ENCODE measurements at places on chromosomes 12 and 14. TPM values are rescaled to one million over a fixed set of nuclear protein-coding genes. Genes with fewer than 3 reads are reported as not detected.

- DNase-seq = peak; percentile 61
Observed at GRCh38 chr14:99884834-99885648, 91.8 kb downstream of the EML1 start.

GRCh38 chr14:85531141-85531586 lies 1.2 kb downstream of the FLRT2 start:
- DNase-seq = peak; percentile 83

GRCh38 chr12:8904665-8905064 lies 9.6 kb upstream of the PHC1 start:
- DNase-seq = no peak

Gene MUCL1
- not detected for total RNA-seq

Gene TEAD4
- total RNA-seq = 31.3 TPM

GRCh38 chr12:62933220-62933601 lies 1.7 kb downstream of the PPM1H start:
- no peak for DNase-seq

DNA sequence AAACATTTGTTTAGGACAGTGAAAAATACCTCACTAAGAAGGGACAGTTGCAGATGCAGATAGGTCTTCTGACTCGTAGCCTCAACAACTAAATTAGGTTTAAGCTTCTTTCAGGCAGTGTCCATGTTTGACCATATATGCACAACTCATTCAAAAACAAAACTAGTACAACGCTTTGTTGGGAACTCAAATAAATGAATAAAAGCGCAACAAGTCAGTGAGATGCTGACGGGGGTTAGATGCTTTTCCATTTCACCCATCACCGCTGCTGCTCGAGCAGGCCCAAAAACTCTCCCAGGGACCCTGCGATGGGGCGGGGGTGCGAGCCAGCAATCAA lies 633 bp downstream of the RPAP3 start:
- no peak for DNase-seq

DNA sequence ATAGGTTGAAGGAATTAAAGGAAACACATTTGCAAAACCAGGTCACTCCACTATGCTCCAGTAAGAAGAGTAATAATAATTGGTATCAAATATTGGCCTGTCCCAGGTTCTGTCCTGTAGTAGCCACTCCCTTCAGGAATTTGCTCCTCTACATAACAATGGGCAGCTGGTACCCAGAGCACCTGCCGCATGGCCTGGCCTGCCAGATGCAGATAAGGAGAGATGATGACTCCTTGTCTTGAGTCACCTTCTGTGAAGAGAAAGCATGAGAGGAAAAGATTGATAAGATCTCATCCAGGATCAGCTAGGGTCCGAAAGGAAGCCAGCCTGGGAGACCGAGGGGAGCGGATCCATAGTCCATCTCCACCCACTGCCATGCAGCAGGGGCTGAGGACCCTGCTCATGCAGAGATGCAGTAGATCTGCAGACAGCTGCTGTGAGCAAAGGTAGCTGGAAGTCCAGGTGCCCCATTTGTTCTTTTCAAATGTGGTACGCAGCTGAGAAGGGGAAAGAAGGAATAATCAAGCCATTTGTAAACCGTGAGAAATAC lies 24.3 kb downstream of the VCPKMT start:
- no peak for DNase-seq

Gene B4GALNT1
- total RNA-seq = 4.9 TPM

Gene TMPRSS12
- total RNA-seq = not detected

Gene TAS2R31
- total RNA-seq = 1.4 TPM

DNA sequence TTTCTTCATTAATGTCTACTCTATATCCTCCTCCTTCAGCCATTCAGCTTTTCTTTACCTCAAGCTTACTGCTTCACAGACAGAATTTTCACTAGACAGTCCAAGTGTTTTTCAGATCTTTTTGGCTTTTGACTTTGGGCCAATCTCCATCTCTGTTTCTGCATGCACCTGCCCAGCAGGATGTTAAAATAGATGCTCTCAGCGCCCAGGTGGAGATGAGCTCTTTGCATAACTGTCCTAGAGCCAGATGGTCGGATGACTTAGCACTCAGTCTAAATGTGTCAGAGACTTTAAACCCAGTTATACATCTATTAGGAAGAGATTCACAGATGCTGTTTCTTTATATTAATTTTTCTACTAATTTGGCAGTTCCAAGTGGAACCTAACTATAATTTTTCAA lies 80.3 kb upstream of the SSTR1 start:
- no peak for DNase-seq

Gene DDN
- 0.06 TPM for total RNA-seq

- DNase-seq = no peak
Observed at GRCh38 chr12:93751864-93752610, 74.9 kb downstream of the CRADD start.

DNA sequence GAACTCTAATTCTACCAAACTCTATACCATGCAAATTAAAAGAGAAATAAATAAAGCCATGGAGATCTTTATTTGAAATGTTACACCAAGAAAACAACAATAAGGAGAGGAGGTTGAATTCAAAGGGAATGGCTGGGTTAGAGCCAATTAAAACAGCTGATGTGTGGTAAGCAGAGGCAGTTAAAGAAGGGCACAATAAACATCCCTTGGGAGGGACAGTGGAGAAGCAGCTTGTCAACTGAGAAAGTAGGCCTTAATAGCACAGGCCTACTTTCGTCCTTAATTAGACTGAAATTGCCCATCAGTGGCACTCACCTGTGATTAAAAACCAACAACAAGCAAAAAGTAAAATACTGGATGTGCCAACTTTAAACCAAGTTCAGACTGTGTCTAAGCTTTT lies 16.3 kb upstream of the NAV3 start:
- peak; percentile 79 for DNase-seq

DNA sequence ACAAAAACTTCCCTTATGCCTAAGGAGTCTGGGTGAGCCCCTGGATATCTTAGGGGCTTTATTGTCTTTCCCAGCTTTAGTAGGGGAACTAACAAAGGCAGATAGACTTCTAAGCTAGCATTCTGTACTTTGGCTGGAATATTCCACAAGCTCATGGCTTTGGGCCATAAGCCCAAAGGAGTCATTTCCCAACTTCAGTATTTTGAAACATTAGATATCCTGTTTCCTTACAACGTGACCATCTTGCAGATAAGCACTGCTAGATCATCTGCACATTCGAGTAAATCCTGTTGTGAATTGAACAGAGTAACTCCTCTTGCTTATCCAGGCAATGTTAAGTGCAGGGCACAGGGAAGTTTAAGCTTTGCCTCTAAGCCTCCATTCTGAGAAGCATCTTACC lies 70.6 kb upstream of the ACTN1 start:
- DNase-seq = peak; percentile 72

Gene SLC22A17
- total RNA-seq = 16.0 TPM

- DNase-seq = no peak
Observed at GRCh38 chr14:104230119-104230815, 91.9 kb downstream of the KIF26A start.

GRCh38 chr12:94167071-94167755 lies 18.8 kb downstream of the PLXNC1 start:
- DNase-seq = no peak

DNA sequence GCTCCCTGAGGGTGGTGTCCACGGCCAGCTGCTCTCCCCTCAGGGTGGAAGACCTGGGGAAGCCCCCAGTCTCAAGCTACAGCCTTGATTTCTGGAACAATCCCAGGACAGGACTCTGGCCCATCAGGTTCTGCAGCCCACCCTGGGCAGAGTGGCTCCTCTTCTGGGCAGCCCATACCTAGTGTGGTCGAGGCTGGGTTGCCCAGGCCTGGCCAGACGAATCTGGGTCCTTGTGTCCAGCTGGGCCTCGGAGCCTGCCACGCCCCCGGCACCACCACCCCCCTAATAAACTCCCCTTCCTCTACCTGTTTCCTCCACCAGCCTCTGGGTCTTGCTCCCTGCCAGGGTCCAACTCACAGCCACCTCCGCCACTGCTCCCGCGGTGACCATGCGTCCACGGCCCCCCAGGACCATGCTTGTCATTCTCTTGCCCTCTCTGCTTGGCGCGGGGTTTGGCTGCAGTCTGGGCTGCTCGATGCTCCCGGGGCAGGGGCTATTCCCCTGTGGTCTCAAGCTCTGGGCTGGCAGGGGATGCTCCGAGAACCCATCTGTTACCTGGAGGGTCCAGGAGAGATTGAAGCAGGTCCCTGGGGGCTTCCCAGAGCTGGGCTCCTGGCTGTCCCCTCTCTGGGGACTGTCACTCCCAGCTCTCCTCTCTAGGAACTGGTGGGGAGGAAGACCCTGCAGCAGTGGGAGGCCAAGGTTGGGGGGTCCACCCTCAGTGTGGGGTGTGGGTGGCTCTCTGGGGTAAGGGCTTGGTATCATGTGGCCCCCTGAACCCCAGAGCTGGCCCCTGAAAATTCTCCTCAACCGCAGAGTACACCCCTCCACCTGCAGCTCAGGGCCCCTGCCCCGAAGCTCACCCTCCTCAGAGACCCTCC lies 8.7 kb upstream of the GPR132 start:
- DNase-seq = no peak

Gene FIGNL2
- 0.13 TPM for total RNA-seq

Gene FOXN4
- not detected for total RNA-seq

- DNase-seq = no peak
Observed at GRCh38 chr12:130709151-130709970, 6.7 kb downstream of the RIMBP2 start.

GRCh38 chr12:70367258-70368141 lies 1.4 kb downstream of the KCNMB4 start:
- DNase-seq = peak; percentile 4

GRCh38 chr12:82375201-82375600 lies 16.9 kb downstream of the METTL25 start:
- no peak for DNase-seq

Gene ERP27
- total RNA-seq = not detected

DNA sequence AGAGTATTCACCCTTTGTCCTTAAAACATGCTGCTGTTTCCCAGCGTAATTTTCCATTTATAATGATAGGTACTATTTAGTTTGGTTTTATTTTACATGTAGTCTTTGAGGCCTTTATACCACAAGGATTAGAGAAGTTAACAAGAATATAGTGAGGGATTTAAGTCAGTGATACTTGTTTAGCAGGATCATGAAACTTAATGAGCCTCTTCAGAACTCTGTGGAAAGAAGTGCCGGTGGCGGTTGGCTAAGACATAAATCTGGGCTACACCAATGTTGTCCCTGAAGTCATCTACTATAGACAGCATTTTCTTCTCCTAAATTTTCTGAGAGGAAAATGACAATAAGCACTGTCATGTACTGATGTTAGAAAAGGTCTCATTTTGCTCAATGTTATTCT lies 1226.0 kb upstream of the SEL1L start:
- DNase-seq = no peak

GRCh38 chr14:104394409-104394851 lies 185.1 kb upstream of the C14orf180 start:
- DNase-seq = no peak

- peak; percentile 43 for DNase-seq
Observed at GRCh38 chr12:26188127-26188526, 7.2 kb upstream of the SSPN start.

DNA sequence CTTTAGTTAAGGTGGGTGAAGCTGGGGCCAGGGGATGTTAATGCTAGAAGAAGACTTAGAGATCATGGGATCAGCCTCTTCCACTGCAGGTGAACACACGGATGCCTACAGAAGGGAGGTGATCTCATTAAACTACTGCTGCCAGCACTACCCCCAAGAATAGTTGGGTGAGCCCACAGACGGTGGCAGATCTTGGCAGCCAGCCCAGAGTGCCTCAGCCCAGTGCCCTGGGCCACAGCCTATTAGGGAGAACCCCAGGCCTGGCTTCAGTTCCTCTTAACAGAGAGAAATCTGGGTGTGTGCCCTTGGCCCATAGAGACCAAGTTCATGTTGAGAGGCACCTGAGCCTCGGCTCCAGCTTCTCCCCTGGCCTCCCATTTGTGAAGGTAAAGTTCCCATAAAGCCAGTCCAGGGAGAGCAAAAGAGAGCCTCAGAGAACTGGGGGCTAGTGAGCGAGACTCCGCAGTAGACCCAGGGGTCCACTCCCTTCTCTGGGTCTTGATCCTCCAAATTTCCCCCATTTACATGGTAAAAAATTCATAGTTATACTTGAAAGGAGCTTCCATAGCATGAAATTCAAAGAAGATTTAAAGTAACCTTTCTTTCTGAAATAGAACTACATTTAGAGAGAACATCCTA lies 125.0 kb upstream of the CCND2 start:
- DNase-seq = no peak

- DNase-seq = no peak
Observed at GRCh38 chr12:52417740-52418139, 11.6 kb upstream of the KRT82 start.

DNA sequence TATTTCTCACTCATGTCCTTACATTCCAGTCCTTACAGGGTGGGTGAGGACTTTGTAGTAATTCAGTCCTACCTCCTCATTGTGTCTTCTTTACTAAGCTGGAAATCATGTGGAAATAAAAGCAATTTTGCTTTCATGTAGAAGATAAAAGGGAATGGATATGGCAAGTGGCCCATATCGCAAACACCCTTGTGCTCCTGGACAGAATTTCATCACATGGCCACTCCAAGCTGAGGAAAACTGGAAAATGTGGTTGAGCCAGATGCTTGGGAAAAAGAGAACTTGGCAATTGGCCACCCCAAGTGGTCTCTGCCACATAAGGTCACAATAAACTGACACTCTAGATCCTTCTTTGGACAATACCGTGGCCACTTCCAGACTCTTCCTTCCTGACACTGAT lies 64.2 kb upstream of the IFNG-AS1 start:
- no peak for DNase-seq

DNA sequence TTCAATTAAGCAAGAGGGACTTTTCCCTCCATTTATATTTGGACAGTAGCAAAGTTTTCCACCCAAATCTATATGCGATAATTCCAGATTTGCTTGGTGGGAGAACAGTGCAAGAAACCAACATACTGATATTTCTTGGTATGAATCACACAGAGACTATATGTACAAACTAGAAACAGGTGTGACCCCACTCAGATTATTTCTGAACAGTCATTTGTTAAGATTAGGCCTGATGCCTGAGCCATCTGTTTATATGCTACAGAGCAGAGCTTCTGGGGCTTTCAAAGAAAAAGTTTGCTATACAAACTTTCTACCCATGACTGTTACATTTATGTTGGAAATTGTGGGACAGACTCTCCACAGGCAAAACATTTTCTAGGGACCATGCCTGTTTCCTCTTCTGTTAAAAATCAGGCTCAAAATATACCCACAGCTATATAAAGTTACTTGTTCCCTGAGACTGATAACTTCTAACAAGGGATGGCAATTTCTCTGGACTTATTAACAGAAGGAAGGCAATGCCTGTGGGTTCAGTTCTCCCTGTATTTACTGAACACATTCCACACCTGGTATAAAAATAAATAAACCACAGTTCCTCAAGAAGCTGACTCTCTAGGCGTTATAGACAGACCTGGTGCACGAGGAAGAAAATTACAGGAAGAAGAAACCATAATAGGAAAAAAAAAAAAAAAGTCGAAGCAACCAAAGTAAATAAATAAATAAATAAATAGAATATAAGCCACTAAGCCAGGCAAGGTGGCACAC lies 8.0 kb downstream of the PTPN21 start:
- DNase-seq = peak; percentile 29

DNA sequence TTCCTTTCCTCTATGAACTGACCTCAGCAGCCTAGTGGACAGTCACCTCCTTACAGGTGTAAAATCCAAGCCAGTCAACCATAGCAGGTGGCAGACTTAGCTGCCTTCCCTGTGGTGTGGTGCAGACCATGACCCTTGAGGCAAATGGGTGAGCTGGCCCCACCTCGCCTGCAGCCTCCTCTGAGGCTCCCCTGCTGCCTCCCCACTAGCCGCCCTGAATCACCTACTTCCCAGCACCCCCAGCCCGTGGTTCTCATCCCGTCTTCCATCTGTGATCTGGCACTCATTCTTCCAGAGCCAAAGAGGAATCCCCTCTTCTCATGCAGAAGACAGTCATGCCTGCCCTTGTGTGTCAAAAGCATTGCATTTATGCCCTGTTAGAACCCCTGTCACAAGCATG lies 34.4 kb upstream of the TSPAN9 start:
- no peak for DNase-seq

Gene PPP2R3C
- total RNA-seq = 58.6 TPM

Gene SPTB
- not detected for total RNA-seq

Gene TRIM9
- 4.4 TPM for total RNA-seq

All from LHCN-M2 (cell line).